GM12878 (cell line): ENCODE measurements at places on chromosomes 4 and X. TPM values are rescaled to one million over a fixed set of nuclear protein-coding genes. Genes with fewer than 3 reads are reported as not detected.

The PNMA6F gene
- not detected in 2 replicates for polyA plus RNA-seq

- DNase-seq = no peak
These were observed 135.3 kb upstream of the VCX2 start for GRCh38 chrX:8306291-8306925.

DNA sequence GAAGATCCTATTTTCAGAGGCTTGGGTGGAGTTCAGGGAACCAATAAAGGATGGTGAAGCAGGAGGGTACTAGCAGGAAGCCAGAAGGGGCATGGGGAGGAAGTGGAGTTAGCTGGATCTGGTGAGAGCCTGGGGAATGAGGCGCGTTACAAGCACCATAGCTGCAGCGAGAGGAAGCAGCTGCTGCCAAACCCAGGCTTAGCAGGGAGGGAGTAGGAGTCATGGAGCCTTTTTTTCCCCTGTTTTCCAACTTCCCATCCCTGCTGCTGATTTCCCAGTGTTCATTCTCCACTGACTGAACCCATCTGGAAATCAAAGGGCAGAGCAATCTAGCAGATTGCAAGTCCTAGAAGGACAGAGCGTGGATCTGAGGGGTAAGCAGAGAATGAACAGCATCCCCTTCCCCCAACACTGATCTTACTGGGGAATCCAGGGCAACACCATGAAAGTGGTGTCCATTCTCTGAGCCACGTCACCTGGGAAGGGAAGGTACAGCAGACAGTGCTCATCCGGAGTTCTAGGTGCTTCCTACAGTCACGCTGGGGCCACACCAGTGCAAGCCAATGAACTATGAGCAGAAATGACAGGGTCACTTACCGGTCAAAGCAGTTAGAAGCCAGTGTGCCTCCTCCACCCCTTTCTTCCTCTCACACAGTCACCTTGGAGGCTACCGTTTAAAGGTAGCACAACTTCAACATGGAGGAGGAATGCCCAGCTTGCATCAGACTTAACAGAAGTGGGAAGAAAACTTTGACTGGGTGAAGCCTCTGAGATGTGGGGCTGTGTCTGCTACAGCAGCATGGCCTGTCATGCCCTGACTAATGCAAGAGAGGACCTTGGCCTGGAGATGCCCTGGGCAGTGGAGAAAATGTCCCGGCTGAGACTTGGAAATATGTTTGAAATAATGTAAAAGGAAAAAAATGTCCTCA lies 36.7 kb downstream of the SMIM20 start:
- DNase-seq = no peak

DNA sequence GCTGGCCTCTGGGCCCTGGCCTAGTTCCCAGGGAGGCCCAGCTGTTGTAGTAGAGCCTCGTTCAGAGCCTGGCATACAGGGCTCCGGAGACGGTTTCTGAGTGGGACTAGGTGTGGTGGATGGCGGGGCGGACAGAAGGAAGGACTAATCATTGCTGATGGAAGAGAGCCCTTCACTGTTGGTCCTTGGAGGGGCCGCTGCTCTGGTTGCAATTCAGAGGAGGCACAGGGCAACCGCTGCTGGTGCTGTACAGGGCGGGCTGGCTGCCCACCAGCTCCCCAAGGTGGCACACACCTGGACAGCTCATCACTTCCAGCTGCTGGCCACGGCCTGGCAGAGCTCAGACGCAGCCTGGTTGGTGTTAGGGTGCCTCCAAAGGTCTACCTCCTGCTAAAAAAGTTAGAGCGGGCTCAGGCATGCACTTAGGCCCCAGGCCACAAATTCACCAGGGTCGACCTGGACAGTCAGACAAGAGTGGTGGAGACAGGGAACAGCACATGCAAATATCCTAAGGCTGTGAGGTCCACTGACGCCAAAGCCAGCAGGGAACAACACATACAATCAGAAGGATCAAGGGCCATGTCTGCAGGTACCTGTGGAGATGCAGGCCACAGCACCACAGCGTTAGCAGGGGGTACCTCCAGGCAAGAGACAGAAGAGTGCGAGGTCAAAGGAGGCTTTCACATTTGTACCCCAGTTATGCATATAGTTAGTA lies 7.5 kb upstream of the RNF4 start:
- no peak for DNase-seq

The F11 gene
- polyA plus RNA-seq = not detected in 2 replicates

- DNase-seq = no peak
These were observed 13.3 kb upstream of the FAM184B start for GRCh38 chr4:17794730-17795129.

GRCh38 chrX:119887721-119888425 lies 7.8 kb upstream of the AKAP14 start:
- no peak for DNase-seq

- peak; percentile 4 for DNase-seq
These were observed 898.8 kb downstream of the C4orf33 start for GRCh38 chr4:129994715-129995114.

The ZNF185 gene
- 0.71 and 0.90 TPM in 2 replicates for polyA plus RNA-seq

DNA sequence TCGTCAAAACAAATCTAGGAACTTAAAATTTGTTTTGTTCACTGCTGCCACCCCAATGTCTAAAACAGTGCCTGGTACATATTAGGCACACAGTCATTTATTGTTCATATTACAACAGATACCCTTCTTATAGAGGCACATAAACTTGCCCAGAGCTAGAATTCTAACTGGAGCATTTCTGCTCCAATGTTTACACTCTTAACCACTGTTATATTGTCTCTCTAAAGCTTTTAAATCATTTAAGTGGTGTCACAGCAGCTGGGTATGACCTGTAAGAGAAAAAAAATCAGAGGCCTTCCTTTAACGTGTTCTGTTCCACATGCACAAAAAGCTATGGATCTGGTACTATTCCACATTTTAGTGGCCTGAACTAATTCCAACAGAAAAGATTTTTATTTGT lies 3.0 kb downstream of the UBE2D3 start:
- DNase-seq = no peak

The RNF175 gene
- not detected in 2 replicates for polyA plus RNA-seq
